ENCODE measurements at places on chromosomes 11 and 22.
A peak's percentile ranks its signal among the peaks of the same experiment; 100 is the strongest.

GRCh38 chr11:24624432-24624831 is 127.6 kb downstream of the LUZP2 start:
- DNase-seq = no peak

GRCh38 chr11:66768818-66769217 is 39.8 kb upstream of the SPTBN2 start:
- no peak for DNase-seq

DNA sequence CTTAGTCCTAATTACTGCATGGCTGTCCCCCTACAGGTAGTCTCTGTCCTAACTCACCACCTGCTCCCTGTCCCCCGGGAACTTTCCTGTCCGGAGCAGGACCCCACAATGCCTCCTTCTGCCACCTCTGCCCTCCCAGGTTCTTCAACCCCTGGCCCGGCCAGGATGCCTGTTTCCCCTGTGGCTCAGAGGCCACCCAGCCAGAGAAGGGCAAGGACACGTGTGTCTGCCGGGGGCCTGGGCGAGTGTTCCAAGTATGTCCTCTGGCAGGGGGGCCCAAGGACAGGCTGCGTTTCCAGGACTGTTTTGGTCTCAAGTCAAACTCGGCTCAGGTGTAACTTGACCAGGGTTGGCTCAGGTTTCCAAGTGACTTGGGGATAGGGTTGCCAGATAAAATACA is 63.8 kb downstream of the BTG4 start:
- no peak for DNase-seq

- DNase-seq = no peak
Measured at GRCh38 chr11:59197991-59198390, 14.7 kb downstream of the MPEG1 start.

- DNase-seq = no peak
Measured at GRCh38 chr22:44883011-44883421, 126.8 kb downstream of the PHF21B start.

GRCh38 chr11:71343828-71344400 is 91.5 kb upstream of the SHANK2 start:
- no peak for DNase-seq

GRCh38 chr11:12330485-12331231 is 46.7 kb upstream of the PARVA start:
- no peak for DNase-seq

GRCh38 chr11:82233201-82233600 is 500.5 kb downstream of the FAM181B start:
- no peak for DNase-seq

DNA sequence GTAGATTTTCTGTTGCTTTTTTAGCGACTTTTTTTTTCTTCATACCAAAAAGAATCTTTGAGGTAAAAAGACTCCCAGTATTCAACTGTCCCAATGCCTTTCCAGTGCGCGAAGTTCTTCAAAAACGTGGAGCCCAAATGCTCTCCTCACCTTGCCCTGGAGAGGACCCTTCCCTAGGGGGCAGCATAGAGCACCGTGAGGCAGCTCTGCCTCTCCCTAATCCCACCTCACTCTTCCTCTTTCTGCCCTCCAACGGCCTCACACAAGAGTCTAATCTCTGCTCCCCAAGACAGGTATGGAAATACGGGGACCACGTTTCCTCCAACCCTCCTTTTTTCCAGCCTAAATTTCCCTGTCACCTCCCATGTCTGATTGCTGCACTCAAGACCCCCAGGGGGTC is 117.5 kb upstream of the ALX4 start:
- DNase-seq = no peak

GRCh38 chr11:77042111-77042726 is 8.0 kb downstream of the B3GNT6 start:
- DNase-seq = no peak

DNA sequence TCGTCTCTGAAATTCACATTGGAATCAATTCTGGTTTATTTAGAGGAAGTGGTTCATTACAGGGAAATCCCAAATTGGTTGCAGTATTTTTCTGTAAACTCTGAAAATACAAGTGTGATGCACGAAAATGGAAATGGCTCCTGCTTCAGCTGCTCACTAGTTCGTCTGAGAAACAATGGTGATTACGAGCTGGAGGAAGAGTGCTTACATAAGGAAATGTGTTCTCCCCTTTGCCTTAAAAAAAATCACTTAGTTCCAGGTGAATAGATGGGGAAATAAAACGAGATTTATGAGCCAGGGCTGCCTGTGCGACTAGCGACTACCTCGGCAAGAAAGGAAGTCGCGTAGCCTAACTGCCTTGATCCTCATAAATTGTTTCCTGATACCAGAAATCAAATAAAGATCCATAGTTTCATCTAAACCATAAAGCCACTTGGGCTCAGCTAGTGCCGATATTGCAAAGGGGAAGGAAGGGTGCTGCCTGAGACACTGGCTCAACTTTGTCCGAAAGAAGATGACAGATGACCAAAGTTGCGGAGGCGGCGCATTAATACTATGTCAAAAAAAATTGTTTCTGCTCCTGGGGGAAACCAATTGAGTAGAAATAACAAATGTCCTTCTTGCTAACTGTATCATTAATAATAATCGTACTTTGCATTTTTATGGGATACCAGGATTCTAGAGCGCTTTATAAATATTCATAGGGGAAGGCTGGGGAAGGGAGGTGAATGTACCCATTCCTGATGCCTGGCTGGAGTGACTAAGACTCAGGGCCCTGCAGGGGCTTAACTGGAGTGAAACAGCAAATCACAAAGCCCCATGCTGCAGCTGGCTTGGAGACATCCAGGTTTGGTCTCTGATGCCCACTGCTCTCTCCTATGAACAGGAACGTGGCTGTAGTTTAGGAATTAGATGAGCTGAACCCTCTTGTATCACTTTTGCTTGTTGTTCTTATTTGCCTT is 185.7 kb downstream of the BLID start:
- peak; percentile 78 for DNase-seq

GRCh38 chr11:108093128-108093904 is 28.1 kb upstream of the ACAT1 start:
- DNase-seq = no peak

DNA sequence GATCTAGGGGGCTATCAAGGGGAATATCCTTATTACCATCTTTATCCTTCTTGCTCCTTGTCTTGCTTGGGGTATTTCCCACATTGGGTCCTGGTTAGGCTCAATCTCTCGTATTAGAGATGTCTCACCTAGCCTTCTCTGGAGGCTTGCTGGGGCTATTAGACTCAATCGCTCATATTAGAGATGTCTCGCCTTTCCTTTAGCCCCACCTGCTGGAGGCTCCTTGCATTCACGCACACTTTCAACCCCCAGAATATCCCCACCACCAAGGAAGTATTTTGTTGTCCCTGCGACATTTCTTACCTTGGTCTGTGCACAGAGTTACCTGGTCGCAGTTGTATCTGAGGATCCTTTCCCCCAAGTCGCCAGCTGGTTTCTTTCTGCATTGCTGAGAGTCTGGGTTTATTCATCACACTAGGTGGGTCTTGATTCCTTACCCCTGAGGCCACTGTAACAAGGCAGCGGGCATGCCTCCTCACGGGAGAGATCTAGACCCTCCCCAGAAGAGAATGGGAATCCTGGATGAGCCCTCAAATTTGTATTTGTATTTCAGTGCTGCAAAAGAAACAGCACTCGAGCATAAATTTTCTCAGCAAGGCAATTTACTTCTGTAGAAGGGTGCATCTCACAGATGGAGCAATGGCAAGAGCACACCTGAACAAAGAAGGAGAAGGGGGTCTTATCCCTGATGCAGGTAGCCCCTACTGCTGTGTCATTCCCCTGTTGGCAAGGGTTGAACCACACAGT is 15.9 kb upstream of the HYLS1 start:
- no peak for DNase-seq

DNA sequence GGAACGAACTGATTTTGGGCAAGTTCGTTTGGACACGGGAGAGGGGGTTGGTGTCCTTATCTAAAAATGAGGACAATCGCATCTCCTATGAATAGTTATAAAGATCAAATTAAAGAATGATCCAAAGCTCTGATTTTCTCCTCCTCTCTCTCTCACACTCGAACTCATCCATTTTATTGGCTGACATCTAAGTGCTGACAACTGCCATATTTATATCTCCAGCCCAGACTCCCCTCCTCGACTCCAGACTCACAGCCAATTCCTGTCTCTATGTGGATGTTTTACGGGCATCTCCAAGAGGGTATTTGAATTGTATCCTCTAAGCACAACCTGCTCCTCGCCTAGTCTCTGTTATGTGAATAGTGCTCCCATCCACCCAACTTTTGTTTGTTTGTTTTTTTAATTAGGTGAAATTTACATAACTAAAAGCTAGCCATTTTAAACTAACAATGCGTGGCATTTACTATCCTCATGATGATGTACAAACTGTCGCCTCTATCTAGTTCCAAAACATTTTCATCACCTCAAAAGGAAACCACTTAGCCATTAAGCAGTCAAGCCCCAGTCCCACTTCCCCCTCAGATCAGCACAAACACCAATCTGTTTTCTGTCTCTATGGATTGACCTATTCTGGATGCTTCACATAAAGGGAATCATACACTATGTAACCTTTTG is 4.0 kb downstream of the SYN3 start:
- DNase-seq = no peak

GRCh38 chr11:79708319-79708932 is 267.6 kb upstream of the TENM4 start:
- no peak for DNase-seq

DNA sequence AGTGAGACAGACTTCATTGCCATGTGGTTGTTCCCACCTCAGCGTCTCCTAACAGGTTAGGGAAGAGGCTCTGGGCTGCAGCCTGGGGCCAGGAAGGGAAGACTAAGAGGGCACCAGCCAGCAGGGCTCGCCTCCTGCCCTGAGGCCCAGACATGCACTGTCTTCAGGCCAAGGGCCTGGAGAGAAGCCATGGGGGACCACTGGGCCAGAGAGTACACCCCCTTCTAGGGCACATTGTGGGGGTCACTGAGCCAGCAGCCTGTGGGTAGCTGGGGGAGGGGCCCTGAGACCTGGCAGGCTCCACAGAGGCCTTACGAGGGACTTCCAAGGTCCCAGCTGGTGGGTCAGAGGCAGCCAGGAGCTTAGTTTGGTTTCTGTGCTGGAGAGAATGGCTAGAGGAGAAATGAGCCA is 25.0 kb upstream of the MYRF start:
- no peak for DNase-seq

GRCh38 chr22:36454916-36455570 is 26.4 kb downstream of the TXN2 start:
- peak; percentile 75 for DNase-seq

DNA sequence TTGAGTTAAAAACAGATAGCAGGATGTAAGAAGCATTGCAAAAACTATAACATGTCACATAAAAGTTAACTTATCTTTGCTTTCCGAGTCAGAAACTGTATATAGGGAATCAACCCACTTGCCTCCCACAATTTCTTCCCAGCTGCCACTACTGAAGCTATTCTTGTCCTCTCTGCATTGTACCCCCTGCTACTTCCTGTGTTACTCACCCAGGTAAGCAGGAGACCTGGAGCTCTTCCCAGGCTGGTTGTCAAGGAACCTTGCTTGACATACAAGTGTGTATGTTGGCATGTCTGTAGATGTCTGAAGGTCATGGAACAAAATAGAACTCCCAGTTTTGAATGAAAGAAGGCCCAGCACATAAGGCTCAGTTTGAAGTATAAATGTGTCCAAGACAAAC is 74.3 kb upstream of the LRRC4C start:
- DNase-seq = no peak

- DNase-seq = no peak
Measured at GRCh38 chr11:67614730-67615714, 8.3 kb downstream of the NDUFV1 start.

GRCh38 chr11:126229858-126230540 is 18.4 kb downstream of the FAM118B start:
- no peak for DNase-seq

GRCh38 chr11:12680246-12680939 is 6.2 kb downstream of the TEAD1 start:
- no peak for DNase-seq

DNA sequence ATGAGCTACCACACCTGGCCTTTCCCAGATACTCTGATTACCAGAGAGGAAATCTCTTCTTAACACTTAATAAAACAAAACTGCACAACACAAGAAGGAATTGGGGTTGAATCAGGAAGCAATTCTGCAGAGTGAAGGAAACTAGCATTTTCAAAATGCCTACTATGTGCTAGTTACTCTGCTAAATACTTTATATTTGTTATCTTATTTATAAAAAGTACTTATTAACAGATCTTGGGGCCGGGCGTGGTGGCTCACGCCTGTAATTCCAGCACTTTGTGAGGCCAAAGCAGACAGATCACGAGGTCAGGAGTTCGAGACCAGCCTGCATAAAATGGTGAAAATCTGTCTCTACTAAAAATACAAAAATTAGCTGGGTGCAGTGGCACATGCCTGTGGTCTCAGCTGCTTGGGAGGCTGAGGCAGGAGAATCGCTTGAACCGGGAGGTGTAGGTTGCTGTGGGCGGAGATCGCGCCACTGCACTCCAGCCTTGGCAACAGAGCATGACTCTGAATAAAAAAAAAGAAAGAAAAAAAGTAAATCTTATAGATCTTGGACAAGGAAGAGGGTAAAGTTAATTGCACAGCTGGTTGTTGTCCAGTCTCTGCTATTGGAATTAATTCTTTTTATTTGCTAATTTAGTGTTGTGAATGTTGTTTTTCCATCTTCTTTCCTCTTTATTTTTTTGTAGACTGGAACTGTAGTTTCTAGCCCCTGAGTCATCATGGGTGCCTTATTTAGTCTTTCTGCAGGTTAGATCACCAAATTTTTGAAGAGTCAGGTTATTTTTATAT is 22.1 kb downstream of the TMEM135 start:
- DNase-seq = no peak

- DNase-seq = no peak
Measured at GRCh38 chr11:131486937-131487635, 116.7 kb downstream of the NTM start.

DNA sequence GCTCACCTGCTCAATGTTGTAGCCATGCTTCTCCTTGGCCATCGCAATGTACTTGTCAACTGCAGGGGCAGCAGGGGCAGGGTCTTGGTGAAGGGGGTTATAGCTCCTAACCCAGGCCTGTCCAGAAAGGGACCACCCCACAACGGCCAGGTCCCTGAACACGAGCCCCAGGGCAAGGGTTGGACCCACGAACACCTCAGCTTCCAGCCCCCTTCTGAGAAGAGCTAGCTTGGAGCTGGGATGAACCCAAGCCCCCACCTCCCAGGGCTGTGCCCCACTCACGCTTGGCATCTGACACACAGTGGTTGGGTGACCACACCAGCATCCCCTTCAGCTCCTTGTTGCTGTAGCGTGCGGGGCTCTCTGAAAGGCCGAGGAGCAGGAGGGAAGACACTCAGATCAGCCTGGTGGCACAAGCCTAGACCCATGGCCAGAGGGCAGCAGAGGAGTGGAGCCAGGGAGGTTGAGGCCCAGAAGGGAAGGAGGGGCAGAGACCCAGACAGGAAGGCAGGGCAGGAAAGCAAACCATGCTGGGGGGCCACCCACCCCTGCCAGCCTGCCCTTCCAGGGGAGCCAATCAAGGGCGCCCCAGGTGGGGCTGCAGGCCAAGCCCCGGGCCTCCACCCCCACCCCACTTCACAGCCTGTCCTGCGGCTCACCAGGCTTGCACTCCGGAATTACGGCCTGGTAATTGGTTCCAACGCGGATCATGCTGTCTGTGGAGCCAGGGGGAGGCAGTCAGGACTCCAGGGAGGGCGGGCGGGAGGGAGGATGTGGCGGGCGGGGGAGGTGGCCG is 1.9 kb downstream of the RCOR2 start:
- no peak for DNase-seq

Measured in left renal pelvis (tissue), 4 donors.